A172 (cell line): ENCODE measurements at places on chromosomes 5 and 9.

- DNase-seq, result no peak
Measured at GRCh38 chr9:130977811-130978221, 31.2 kb upstream of the LAMC3 start.

DNA sequence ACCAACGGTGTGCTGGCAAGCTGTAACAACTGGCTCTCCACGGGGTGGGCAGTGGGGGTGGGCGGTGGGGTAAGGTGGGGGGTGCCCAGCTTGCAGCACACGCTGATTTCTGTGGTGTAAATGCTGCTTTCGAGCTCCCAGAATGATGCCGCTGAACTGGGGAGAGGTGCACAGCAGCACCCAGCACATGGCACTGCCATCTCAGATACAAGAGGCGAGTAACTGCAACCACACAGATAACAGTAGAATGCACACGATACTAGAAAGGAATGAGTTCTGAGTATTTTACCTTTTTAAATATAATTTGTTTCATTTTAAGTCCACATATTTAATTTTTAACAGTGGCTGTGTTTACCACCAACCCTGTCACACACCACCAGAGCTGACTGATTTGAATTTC, 87.9 kb downstream of the SEMA4D start:
- no peak for DNase-seq

- DNase-seq, result peak; percentile 25
Measured at GRCh38 chr5:104540448-104540847, 977.9 kb upstream of the NUDT12 start.

- no peak for DNase-seq
Measured at GRCh38 chr9:16458696-16459420, 411.6 kb downstream of the BNC2 start.

DNA sequence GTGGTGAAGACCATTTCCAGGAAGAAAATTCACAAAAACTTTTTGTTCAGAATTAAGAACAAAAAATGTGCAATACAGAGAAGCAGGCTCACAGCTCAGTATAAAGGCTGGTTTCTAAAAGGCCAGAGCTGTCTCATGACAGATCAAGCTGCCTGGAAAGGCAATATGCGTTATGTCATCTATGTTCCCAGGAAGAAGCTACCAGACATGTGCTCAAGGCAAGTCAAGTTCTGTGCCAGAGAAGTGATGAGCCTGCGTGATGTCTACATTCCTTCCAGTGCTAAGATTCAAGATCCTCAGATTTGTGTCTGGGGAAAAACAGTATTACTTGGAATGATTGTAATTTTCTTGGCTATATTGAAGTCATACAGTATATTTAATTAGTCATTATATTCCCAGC, 104.3 kb downstream of the PDE4D start:
- DNase-seq, result no peak
